ENCODE measurements at places on chromosomes 5 and 9. TPM values are rescaled to one million over a fixed set of nuclear protein-coding genes. Genes with fewer than 3 reads are reported as not detected.

DNA sequence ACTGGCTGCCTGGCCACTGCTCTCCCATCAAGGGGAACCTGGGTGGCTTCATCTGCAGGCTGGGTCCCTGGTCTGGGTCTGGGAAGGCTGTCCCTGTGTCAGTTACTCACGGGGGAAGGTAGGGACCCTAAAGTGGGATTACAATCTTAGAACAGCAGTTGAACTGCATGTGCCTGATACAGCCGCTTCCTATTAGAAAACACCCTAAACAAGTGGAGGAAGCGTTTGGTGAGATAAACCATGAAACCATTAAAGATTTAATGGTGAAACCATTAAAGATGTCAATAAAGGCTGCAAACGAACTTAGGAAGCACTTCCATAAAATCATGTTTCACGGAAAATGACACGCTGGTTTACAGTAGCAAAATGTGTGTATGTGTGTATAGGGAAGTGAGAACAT is 2.5 kb upstream of the GFI1B start:
- no peak overlapping the region for H3K4me3 ChIP-seq
- H3K27me3 ChIP-seq, result peaks cover 56% of the 10 kb centered on the region
- no peak for DNase-seq
- H3K4me1 ChIP-seq, result peaks cover 9% of the 10 kb centered on the region

The CCDC152 gene
- 18.1 TPM for total RNA-seq

The OLFM1 gene
- not detected for total RNA-seq

DNA sequence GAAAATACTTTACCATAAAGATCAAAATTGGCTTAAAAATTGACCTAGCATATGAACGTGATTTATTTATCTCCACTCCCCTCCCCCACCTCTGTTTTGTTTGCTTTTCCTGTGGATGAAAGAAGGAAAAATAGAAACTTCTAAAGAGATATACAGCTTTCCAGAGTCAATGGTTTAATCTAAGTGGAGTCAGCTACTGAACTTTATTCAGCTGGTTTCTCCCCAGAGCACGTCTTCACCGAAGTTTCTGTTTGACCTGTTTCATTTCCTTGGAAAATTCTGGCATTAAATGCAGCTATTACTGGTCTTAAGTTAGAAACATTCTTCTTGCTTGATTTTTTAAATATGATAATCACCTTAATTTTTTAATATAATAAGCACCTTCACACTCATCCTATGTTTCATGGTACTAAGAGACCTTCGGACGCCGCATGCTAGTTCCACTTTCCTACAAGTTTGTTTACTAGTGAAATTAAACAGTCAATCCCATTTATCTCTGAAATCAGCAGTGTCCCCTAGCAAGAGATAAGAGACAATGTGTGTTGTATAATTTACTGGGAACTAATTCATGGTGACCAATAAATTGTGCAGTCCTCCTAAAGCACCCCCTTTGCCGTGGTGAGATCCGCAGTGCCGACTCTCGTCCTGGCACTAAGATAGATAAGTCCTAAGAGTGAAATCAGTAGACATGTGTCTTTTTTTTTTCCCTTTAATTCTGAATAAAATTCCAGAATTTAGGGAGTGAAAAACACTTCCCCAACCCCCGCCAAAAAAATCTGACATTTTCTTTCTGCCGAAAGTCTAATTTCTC is 89.9 kb downstream of the ARL15 start:
- peaks cover 5% of the 10 kb centered on the region for H3K4me1 ChIP-seq
- no peaks in the 10 kb centered on the region for H3K27me3 ChIP-seq
- peaks cover 1% of the 10 kb centered on the region for H3K36me3 ChIP-seq
- H3K4me3 ChIP-seq, result no peak overlapping the region

DNA sequence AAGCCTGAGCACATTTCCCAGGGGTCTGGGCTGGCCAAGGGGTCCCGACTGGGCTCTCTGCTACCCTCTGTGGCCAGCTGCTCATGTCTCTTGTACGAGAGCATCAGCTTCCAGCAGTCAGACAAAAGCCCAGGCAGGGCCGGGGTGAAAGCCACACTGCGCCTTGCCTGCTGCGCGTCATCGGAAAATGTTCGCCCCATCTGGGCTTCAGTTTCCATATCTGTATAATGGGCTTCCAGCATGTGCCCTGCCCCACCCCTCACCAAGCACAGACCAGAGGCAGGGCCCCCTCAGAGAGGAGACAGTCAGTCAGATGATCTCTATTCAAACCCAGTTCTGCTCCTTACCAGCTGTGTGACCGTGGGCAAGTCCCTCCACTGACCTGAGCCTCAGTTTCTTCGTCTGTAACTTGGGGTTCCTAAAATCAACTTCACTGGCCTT is 8.0 kb upstream of the GRHPR start:
- no peak overlapping the region for H3K27ac ChIP-seq
- no peaks in the 10 kb centered on the region for H3K36me3 ChIP-seq
- DNase-seq, result no peak
- no peak overlapping the region for H3K4me3 ChIP-seq

GRCh38 chr5:17356551-17356950 is 139.1 kb downstream of the BASP1 start:
- H3K4me3 ChIP-seq, result no peak overlapping the region
- no peaks in the 10 kb centered on the region for H3K4me1 ChIP-seq
- DNase-seq, result no peak
- H3K27ac ChIP-seq, result no peak overlapping the region
- H3K36me3 ChIP-seq, result no peaks in the 10 kb centered on the region

DNA sequence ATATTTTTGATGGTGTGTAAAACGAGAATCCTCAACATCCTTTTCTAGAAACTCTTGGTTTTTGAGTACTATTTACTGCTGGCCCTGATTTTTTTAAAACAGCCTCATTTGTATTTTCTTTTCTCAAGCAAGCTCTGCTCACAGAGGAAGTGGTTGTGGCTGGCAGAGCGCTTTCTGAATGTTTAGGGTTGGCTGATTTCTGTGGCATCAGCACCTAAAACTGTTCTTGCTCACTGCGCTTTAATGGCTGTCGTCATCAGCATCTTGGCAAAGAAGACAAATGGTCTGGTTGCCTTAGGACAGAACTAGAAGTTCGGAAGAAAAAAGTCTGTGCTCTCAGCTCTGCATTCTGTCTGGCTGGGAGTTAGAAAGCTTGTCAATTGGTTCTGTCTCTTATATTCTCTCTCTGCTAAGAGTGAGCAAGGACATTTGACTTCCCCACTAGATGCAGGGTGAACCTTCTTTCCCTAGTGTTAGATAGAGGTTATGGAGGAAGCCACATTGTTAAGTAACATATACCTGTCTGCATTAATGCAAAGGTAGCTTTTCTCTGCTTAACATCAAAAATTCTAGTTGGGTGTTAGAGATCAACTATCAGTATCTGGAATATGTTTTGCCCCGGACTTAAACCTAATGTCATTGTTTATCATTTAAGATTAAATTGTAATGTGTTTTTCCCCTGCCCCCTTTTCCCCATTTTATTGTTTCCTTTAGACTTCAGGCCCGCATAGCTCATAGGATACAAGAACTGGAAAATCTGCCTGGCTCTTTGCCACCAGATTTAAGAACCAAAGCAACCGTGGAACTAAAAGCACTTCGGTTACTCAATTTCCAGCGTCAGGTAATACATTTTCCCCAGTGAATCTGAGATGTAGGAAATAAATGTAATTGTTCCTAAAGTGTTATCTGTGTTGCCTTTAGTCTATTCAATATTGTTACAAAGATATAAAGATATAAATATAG is 39.0 kb downstream of the SMARCA2 start:
- no peaks in the 10 kb centered on the region for H3K27me3 ChIP-seq
- peak overlapping the region; percentile 80 for H3K27ac ChIP-seq
- peaks cover 27% of the 10 kb centered on the region for H3K36me3 ChIP-seq
- peaks cover 31% of the 10 kb centered on the region for H3K4me1 ChIP-seq

The CNTNAP3B gene
- total RNA-seq, result not detected

The BNC2 gene
- not detected for total RNA-seq

The TTC16 gene
- total RNA-seq, result 1.3 TPM

DNA sequence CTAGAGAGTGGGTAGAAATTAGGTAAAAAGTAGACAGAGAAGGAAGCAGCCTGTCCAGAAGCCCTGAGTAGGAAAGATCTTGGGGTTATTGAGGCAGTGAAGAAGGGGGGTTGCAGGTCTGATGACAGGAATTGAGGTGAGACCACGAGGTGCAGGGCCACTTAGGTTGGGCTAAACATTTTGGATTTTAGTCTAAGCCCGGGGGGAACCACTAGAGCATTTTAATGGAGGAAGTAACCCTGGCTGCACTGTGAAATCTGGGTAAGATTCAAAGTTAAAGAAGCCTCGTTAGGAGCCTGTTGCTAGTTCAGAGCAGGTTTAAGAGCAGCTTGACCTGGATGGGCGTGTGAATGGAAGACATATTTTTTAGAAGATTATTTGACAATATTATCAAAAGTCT is 38.3 kb downstream of the MAP3K1 start:
- no peak for DNase-seq
- no peaks in the 10 kb centered on the region for H3K27me3 ChIP-seq
- H3K4me3 ChIP-seq, result no peak overlapping the region
- no peak overlapping the region for H3K27ac ChIP-seq

DNA sequence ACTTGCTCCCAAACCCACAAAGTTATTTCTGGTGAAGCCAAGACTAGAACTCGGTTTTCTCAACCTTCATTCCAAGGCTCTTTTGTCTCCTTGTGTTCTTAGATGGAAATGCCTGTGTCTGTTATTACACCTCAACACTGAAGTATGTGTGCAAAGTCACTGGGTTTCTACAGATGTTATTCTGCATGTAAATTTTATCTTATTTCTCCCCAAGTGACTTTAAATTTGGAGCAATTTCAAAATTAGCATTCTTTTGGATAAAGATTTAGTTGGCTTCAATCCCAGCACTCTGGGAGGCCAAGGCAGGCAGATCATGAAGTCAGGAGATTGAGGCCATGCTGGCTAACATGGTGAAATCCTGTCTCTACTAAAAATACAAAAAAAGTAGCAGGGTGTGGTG is 104.4 kb upstream of the GNA14 start:
- peaks cover 13% of the 10 kb centered on the region for H3K4me1 ChIP-seq
- H3K27ac ChIP-seq, result no peak overlapping the region
- peaks cover 16% of the 10 kb centered on the region for H3K36me3 ChIP-seq
- no peaks in the 10 kb centered on the region for H3K27me3 ChIP-seq
- DNase-seq, result no peak
- H3K4me3 ChIP-seq, result no peak overlapping the region

- H3K4me1 ChIP-seq, result no peaks in the 10 kb centered on the region
- no peak for DNase-seq
- H3K27me3 ChIP-seq, result peaks cover 8% of the 10 kb centered on the region
- H3K27ac ChIP-seq, result no peak overlapping the region
- H3K4me3 ChIP-seq, result no peak overlapping the region
- H3K36me3 ChIP-seq, result no peaks in the 10 kb centered on the region
These were observed 8.2 kb downstream of the HSPB3 start for GRCh38 chr5:54463713-54464112.

- H3K27me3 ChIP-seq, result no peaks in the 10 kb centered on the region
- peaks cover 62% of the 10 kb centered on the region for H3K4me1 ChIP-seq
- peak overlapping the region; percentile 22 for H3K4me3 ChIP-seq
- no peak overlapping the region for H3K27ac ChIP-seq
- no peak for DNase-seq
- H3K36me3 ChIP-seq, result peaks cover 29% of the 10 kb centered on the region
These were observed 3.4 kb downstream of the KLHL9 start for GRCh38 chr9:21331676-21332402.

DNA sequence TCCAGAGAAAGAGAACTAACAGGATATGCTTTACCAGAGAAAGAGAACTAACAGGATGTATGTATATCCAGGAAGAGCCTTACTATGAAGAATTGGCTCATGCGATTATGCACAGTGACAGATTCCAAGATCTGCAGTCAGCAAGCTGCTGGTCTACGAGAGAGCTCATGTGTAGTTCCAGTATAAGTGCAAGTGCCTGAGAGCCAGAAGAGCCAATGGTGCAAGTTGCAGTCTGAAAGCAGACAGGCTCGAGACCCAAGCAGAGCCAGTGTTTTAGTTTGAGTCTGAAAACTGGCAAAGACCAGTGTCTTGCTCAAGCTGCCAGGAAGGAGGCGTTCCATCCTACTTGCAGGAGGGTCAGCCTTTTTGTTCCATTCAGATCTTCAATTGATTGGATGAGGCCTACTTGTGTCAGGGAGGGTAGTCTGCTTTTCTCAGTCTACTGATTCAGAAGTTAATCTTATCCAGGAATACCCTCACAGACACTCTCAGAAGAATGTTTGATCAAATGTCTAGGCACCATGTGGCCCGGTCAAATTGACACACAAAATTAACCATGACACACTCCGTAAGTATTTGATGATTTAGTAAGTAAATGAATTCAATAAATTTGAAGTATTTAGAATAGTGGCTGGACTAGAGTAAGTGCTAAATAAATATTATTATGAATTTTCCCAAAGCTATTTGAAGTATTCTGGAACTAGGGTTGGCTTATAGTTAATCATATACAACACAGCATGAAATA is 372.1 kb upstream of the SGCD start:
- no peak for DNase-seq
- H3K27me3 ChIP-seq, result peaks cover 7% of the 10 kb centered on the region

Measured in activated naive CD8-positive, alpha-beta T cell treated with anti-CD3 and anti-CD28 coated beads for 36 hours (primary cell).